ENCODE measurements at places on chromosomes 3 and 15.

GRCh38 chr3:74121761-74122160 is 492.7 kb downstream of the CNTN3 start:
- DNase-seq: no peak

DNA sequence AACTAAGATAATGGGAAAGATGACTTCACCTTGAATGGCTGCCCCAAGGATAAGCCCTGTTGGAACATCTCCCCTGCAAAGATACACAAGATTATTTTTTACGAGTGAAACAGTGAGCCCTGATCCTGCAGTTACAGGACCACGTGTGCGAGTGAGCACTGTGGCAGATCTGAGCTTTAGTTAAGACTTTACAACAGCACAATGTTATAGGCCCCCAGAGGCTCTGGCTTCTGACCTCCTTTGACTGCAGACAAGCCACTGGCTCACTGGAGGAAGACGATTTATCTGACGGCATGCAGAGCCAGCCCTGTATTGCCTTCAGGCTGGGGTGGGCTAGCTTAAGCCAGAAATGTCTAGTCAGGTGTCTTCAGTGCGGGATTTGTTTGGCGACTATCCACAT is 174.4 kb downstream of the ARRDC4 start:
- no peak for DNase-seq

GRCh38 chr3:150703299-150703755 is 393 bp downstream of the ERICH6 start:
- peak; percentile 13 for DNase-seq

DNA sequence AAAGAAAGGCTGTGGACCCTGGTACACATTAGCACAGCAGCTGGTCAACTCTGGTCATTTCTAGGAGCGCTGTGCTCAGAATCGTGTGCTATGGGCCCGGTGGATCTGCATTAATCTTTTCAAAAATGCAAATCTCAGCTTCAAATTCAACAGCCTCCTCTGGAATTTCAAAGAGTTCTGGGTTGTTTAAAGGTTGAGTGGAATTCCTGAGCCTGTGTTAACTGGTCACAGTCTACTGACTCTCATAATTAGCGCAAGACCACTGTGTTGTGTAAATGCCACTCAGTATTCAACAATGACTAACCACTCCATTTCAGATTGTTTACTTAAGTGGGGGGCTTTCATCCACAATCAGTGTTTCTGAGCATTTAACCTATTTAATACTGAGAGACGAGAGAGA is 2.7 kb upstream of the ARNT2 start:
- no peak for DNase-seq

- no peak for DNase-seq
Observed at GRCh38 chr3:21752749-21753347, 1.8 kb upstream of the ZNF385D start.

- no peak for DNase-seq
Observed at GRCh38 chr3:193736616-193737015, 143.6 kb downstream of the OPA1 start.

DNA sequence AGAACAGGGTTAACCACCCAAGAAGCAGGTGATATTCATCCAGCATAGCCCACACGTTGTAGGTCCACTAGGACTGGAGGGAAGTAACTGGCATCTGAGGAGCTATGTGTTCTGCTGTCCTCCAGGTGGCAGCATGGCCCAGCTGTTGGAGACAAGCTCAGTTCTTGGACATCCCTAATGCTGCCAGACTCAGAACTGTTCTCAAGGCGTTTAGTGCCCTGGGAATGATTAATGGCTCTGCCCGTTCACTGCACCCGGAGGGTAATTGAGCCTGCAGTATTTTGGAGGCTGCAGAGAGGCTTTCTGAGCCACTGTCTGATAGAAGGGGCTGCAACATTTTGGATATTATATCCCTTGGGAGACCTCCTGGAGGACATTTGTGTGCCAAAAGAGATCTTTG is 521.3 kb upstream of the SEMA6D start:
- peak; percentile 22 for DNase-seq

DNA sequence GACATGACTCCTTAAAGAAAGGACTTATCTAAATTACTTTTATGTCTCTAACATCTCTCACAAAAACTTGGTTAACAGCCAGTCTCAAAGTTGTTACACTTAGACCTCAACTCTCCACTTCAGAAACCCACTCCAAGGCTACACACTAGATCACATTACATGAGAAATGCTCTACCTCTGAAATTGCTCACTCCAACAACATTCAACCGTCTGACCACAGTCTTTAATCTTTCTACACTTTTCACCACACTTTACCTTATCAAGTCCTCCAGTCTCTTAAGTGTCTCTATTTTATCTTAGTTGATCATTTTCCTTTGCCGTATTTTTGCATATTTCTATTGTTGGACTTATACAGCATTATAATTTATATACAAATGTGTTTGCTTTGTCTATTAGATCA is 5.8 kb downstream of the SLC12A6 start:
- no peak for DNase-seq

DNA sequence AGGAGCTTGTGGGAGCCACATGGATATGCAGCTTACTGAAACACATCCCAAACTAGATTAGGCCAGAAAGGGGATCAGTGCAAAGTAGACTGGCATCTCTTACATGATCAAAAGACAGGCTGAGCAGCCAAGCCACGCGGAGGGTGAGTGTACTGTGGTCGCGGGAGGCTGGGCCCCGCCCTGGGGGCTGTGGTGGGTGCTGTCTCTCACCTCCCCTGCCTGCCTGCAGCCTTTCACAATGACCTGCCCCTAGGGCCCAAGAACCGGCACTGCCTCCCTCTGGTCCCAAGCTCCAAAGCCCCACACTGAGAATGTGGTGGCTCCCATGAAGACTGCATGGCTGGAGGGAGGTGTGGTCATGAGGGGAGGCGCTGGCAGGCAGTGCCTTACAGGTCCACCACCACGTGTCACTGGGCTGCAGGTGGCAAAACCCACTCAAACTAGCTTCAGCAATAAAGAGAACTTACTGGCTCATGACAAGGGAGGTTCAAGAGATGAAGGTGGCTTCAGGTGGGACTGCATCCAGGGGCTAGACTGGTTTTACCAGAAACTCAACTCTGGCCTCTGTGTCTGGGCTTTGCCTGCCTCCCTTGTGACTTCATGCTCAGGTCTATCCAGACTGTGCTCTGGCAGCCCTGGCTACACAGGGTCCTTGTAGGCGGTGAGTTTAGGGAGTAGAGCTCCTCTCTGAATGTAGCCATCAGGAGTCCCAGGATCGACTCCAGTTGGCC is 27.4 kb upstream of the PLXND1 start:
- no peak for DNase-seq

DNA sequence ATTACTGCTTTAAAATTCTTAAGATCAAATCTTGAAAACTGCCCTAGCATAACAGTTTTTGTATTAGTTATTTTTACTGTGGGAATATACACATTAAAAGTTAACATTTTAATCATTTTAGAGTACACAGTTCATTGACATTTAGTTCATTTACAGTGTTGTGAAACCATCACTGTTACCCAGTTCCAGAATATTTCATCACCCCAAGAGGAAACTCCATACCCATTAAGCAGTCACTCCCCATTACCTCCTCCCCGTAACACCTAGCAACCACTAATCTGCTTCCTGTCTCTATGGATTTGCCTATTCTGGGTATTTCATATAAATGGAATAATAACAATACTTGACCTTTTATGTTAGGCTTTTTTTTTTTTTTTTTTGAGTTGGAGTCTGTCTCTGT is 164.1 kb upstream of the LRRFIP2 start:
- no peak for DNase-seq

DNA sequence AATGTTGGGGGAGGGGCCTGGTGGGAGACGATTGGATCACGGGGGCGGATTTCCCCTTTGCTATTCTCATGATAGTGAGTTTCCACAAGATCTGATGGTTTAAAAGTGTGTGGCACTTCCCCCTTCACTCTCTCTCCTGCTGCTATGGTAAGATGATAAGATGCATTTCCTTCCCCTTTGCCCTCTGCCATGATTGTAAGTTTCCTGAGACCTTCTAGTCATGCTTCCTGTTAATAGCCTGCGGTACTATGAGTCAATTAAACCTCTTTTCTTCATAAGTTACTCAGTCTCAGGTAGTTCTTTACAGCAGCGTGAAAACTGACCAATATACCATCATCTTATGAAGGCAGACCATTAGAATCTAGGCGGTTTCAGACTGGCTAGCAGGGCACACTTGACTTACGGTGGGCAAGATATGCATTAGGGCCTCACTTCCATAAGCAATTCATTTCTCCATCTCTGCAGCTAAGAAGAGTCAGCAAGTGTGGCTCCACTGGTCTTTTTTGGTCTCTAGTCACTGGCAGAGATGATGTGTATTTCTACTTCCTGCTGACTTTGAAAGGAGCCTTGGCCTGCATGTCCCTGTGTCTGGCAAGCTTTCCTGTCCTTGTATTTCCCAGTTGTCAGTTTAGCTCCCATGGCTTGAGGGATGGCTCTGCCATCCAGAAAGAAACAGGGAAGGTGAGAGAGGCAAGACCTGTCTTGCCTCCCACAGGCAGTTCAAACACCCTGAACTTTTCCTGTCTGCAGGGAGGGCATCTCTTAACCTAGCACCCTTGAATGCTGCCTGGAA is 109.0 kb upstream of the ADAMTS9 start:
- no peak for DNase-seq

DNA sequence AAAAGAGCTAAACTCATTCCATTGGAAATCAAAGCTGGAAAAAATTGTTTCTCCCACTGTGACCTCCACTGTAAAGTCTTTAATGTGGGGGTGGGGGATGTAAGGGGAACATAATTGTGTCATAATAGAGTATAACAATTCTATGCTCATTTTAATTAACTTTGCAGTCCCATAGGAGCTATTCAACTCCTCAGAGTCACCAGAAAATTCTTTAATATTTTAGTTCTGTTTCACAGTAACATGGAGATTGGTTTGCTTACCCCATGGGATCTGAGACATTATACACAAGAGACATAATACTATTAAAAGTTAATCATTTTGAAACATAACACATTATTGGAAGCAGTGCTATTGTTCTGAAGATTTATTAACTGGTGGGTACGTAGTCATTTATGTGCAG is 765.9 kb upstream of the GRM7 start:
- no peak for DNase-seq
